ENCODE measurements at places on chromosomes 16 and 17.

- DNase-seq, result no peak
These were observed 153.9 kb upstream of the CACNG3 start for GRCh38 chr16:24102209-24102660.

GRCh38 chr17:73400915-73401545 is 89.2 kb upstream of the CDC42EP4 start:
- DNase-seq, result no peak

GRCh38 chr17:42512733-42513251 is 23.2 kb upstream of the NAGLU start:
- no peak for DNase-seq

- no peak for DNase-seq
These were observed 181.1 kb downstream of the CCDC182 start for GRCh38 chr17:57563958-57564357.

- DNase-seq, result no peak
These were observed 32.1 kb downstream of the IST1 start for GRCh38 chr16:71927383-71927782.

DNA sequence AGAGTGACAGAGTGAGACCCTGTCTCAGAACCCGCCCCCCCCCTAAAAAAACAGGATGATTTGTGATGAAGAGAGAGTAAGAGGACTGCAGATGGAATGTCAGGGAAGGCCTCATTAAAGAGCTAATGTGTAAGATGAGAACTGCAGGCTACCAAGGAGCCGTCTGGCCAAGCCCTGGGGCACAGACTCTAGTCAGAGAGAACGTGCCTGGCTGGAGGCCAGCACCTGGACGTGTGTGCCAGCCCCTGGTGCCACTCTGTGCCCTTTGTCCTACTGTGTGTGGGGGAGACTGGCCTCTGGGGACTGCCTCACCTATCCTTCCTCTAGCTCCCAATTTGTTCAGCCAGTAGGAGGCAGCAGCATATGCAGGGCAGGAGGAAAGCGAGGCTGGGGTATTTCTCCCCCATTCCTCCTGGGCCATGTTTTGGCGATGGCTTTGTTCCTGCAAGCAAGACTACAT is 37.1 kb downstream of the KNOP1 start:
- DNase-seq, result peak; percentile 61

GRCh38 chr16:7772722-7773121 is 440.1 kb downstream of the RBFOX1 start:
- DNase-seq, result no peak

DNA sequence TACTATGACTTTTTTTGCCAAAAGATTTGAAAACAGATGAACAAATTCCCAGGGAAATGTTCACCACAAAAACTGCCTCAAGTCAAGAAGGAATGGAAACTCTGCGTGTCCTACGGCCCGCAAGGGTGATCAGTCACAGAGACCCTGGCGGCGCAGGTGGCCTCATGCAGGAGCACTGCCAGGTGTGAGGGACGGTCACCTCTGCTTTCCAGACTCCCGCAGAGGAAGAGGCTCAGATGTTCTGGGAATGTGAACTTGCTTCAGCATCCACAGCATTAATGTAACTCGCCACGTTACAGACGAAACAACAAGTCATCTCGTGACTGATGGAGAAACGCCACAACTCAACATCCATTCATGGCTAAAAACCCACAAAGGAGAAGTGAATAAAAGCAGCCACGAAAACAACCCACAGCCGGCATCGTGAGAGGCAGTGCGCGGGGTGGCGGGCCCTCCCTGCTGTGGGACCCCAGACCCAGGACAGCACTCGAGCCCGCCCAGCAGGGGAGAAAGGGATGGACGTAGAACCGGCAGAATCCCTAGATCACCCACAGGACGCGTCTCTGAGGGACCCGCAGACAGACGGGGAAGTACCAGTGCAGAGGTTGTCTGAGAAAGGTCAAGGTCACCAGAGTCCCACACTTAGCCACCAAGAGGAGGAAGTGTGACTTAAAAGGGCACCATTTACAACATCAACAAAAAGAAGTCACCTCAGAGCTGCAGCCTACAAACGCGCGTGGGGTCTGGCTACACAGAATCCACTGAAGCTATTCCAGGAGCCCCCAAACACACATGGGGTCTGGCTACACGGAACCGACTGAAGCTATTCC is 76.9 kb upstream of the GNG13 start:
- no peak for DNase-seq

- DNase-seq, result no peak
These were observed 2.6 kb downstream of the COG4 start for GRCh38 chr16:70520612-70521297.

DNA sequence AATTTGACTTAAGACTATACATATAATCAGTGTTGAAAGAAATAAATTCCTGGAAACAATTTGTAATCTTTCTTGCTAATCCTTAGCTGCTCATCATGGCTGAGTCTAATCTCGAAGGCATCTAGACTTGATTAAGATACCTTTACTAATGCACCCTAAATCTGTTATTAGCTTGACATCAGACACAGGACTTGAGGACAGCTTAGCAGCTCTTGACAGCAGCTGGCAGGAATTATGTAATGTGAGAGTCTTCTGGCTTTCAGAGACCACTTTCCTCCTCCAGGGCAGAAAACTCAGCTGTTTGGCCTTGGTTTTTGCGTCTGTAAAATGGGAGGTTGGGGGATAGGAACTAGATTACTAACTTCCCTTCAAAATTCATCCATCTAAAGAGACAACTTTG is 7.1 kb upstream of the MPP2 start:
- DNase-seq, result no peak

DNA sequence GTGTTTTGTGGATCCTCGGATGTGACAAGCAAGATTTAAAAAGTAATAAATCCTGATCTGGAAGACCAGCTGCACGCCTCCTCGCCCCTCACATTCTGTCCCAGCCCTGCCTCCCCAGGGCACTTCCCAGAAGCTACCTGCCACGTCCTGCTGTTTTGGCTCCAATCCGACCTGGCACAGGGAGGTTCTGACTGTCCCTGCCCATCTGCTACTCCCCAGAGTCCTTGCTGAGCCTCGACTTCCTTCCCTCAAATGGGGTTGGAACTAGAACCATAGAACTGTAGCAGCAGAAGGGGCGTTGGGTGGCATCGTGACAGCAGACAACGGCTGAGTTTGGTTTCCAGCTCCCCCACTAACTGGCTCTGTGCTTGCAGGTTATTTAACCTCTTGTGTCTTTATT is 71.7 kb downstream of the RPH3AL start:
- DNase-seq, result no peak

- DNase-seq, result no peak
These were observed 61.1 kb downstream of the HS3ST3B1 start for GRCh38 chr17:14361945-14362508.

GRCh38 chr16:72072514-72073342 is 9.7 kb downstream of the HPR start:
- DNase-seq, result no peak

DNA sequence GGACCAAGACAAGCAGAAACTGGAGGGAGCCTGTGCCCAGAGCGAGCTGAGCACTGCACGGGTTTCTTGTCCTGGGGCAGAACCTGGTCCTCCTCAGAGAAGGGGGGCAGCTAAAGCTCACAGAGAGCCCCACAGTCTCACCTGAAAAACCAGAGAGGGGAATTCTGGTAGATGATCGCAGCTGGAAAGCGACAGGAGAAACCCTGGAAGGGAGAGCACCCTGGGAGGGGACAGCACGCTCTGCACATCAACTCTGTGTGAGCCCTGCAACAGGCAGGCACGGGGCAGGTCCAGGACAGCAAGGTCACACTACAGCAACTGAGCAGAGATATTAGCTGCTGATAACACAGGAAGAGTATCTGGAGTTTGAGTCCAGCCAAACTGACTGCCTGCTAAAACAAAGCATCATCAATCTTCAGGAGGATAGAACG is 18.2 kb downstream of the ZCCHC14 start:
- no peak for DNase-seq

DNA sequence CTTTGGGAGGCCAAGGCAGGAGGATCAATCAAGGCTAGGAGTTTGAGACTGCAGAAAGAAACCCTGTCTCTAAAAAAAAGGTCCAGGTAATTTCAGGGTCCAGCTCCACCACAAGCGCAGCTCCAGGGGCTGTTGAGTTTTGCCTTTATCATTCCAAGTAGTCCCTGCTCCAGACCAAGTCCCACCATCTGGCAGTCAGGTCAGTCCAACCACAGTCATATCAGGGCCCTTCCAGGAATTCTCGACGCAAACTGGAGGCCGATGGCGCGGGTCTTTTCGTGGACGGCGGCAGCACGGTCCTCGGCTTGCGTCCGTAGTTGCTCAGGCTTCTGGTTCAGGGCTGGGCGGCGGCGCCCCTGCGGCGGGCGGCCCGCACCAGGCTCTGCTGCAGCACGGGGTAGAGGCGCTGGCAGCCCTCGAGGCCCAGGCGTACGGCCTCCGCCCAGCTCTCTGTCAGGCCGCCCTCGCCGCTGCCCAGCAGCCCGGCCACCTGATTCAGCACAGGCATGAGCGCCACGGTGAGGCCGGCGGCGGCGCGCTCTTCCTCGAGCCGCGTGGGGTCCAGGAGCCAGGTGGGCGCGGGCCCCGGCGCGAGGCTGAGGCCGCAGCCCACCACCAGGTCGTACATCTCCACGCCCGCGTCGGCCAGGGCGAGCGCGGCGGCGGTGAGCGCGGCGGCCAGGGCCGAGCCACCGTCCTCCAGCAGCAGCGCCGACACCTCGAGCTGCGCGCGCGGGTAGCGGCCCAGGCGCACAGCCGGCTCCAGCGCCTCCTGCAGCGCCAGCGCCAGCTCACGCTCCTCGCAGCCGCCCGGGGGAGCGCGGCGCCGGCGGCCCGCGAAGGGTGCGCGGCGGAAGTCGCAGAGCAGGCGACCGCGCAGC is 752 bp downstream of the EXOSC6 start:
- DNase-seq, result peak; percentile 71

- DNase-seq, result no peak
These were observed 210.1 kb upstream of the MAF start for GRCh38 chr16:79810449-79811189.

- DNase-seq, result peak; percentile 70
These were observed 84.6 kb downstream of the NT5M start for GRCh38 chr17:17387498-17388362.

- DNase-seq, result no peak
These were observed 54.9 kb downstream of the RGS9 start for GRCh38 chr17:65191811-65192740.

GRCh38 chr17:74949455-74950115 is 13.9 kb downstream of the OTOP3 start:
- DNase-seq, result no peak

- no peak for DNase-seq
These were observed 43.4 kb downstream of the KSR1 start for GRCh38 chr17:27499451-27500265.

All from H1 (cell line).